ENCODE measurements at places on chromosomes 1 and 21. TPM values are rescaled to one million over a fixed set of nuclear protein-coding genes. Genes with fewer than 3 reads are reported as not detected.

DNA sequence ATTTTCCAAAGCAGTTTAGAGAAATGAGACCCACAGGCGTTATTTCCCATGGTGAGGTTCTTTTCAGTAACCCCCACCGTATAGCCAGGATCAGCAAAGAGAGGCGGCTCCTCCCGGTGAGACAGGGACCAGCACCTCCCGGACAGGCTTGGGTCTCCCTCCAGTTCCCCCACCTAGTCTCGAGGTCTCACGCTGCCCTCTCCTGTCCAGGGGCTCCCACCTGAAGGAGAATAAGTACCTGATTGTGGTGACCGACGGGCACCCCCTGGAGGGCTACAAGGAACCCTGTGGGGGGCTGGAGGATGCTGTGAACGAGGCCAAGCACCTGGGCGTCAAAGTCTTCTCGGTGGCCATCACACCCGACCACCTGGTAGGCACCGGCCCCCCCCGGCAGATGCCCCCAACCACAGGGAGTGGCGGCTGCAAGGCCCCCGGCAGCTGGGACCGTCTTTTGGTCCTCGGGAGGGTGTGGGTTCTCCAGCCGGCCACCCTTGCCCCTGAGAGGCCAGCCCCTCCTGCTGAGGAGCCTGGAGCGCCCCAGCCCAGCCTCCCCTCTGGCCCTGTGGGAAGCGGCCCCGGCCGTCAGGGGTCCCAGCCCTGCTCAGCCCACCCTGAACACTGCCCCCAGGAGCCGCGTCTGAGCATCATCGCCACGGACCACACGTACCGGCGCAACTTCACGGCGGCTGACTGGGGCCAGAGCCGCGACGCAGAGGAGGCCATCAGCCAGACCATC is 4.9 kb downstream of the COL6A1 start:
- no peak for DNase-seq

DNA sequence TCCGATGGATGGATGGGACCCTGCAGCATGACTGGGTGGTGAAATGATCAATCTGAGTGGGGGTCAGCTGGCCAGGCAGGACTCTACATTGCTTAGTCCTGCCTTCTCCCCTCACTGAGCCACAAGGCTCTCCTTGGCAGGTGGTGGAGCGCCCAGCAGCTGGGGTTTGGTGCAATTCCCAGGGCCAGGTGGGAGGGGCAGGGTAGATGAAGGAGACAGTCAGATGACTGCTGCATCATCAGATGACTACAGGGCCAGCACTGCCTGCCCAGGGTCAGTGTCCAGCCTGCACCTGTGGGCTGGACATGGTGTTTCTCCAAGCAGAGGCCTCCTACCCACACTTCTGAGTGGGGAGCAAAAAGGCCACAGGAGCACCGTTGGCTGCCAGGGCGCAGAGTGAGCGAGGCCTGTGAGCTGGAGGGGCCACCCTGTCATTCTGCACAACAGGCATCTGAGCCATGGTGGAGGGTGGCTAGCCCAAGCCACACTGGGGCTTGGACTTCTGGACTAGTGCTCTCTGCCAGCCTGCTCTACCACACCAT is 103.9 kb upstream of the EDN2 start:
- DNase-seq = no peak

DNA sequence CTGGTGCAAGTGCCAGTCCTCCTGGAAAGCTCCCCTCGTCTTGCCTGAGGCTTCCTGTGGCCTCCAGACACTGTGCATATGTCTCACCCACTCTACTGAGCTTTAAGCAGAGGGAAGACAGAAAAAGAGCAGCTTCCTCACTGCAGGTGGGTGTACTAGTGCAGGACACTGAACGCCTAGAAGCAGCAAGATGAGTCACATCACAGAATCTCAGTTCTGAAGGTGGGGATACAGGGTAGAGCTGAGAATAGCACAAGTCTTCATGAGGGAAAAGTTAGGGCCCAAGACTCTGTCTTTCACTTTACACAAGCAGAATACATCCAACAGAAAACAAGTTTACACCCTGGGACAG is 37.4 kb downstream of the PCAT6 start:
- DNase-seq = no peak

YBEY gene
- 26.9 TPM for total RNA-seq

KRTAP19-3 gene
- total RNA-seq = not detected

LCE2B gene
- total RNA-seq = not detected

All from H1 (cell line).